Nephron progenitor cell (in vitro differentiated cells): ENCODE measurements at places on chromosomes 11 and 22.

- no peak for DNase-seq
These were observed 6.4 kb downstream of the FADS2 start for GRCh38 chr11:61834278-61835048.

- DNase-seq = no peak
These were observed 324.6 kb upstream of the PDGFD start for GRCh38 chr11:104488561-104488960.

DNA sequence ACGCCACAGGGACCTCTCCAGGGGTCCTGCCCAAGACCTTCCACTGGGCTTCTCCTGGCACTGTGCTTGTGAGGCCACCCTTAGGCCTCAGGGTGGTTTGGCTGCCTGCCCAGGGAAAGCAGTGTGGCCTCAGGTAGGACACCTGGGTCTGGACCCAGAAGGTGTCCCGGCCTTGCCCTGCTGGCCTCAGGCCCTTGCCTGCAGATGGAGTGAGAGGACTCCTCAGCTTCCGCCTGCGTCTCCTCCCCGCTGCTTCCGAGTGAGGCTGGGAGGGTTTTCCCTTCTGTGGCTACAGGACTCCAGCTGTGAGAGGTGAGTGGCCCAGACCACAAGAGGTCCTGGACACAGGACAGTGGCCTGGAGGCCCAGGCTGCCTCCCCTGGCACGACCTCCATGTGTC, 60.4 kb downstream of the WNT7B start:
- DNase-seq = no peak

GRCh38 chr11:35045236-35045820, 93.6 kb upstream of the CD44 start:
- no peak for DNase-seq

- DNase-seq = no peak
These were observed 24.1 kb downstream of the PTPRJ start for GRCh38 chr11:48004456-48004855.

GRCh38 chr11:38416141-38416540, 1818.1 kb upstream of the RAG2 start:
- no peak for DNase-seq

GRCh38 chr11:126011265-126011664, 51.4 kb downstream of the CDON start:
- DNase-seq = no peak

DNA sequence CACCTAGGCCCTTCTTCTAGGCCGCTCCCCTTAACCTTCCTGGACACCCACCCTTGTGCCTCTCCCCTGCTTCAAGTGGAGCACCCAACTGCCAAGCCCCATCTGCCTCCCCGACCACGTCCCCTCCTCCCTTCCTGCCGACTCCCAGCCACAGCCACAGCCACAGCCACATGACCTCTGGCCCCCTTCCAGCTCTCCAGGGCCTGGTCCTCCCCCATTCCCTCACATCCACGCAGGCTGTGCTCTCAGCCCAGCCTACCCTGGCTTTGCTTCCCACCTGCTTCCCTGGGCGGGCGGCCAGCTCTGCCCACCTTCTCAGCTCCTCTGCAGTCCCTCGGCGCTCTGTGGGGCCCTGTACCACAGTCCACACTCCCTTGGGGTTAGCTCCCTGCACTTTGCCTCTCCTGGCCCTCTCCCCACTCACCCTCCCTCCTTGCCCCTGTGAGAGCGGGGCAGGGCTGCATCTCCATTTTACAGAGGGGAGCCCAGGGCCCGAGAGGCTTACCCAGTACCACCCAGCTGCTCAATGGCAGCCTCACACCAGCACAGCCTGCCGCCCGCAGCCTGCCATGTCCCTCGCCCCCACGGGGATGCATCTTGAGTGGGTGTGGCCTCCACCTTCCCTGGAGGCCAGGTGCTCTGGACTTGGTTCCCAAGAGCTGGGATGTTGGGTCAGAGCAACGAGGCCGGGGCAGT, 20.3 kb downstream of the PARVG start:
- DNase-seq = no peak

DNA sequence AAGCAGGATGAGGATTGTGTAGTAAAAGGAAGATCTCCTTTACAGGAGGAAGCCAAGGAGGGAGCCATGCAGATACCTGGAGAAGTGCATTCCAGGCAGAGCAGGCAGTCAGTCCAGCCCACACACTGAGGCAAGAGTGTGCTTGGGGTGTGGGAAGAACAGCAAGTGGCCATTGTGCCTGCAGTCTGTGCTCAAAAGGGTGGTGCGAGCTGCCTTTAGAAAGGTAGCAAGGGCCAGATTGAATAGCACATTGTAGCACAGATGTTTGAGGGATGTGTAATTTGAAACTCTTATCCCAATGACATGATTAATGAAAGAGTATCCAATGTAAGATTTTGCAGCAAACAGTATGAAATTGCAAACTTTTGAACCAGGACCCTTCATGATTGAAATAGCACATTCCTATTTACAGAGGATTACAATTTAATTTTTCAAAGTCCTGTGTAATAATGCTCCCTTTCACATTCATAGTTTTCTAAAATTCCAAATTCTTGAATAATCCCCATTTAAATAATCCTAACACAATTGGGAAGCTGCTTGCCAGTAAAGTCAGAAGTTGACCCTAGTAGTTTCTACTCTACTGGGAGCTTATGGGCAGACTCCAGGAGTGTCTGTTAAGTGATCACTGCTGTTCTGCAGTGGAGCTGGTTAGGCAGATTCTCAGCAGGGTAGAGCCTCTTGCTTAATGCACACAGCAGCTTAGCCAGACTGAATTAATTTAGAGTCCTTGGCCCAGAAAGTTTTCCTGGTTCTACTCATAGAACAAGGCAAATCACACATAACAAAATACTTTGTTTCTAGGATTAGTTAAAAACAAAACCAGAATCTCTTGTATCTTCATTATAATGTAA, 78.1 kb downstream of the CYB5R2 start:
- no peak for DNase-seq

- no peak for DNase-seq
These were observed 80.1 kb downstream of the C2CD3 start for GRCh38 chr11:74090701-74091100.

- DNase-seq = no peak
These were observed 312.3 kb downstream of the MN1 start for GRCh38 chr22:27489178-27489675.

GRCh38 chr11:57055744-57056143, 67.0 kb downstream of the OR5AK2 start:
- no peak for DNase-seq

DNA sequence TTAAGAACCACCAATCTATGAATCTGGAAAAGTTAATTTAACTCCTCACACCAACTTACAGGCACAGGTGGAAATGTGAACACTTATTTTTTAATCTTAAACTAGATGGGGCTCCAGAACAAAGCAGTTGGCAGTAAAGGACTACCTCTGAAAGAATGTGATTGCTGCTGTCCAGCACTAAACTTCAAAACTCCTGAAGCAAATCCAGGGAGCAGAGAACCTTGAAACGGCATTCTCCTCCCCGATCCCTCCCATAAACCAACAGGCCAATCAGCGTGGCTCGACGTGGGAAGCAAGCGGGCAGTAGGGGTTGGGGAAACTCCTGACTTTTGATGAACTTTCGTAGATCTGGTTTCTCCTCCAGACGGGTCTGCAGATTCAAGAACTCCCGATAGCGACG, 5.0 kb downstream of the SNX19 start:
- DNase-seq = no peak

- no peak for DNase-seq
These were observed 34.5 kb downstream of the C11orf65 start for GRCh38 chr11:108432783-108433182.
